Stimulated activated CD8-positive, alpha-beta memory T cell treated with anti-CD3 and anti-CD28 coated beads, Interleukin-2, amount 100 ng/mL, for 1 hour (primary cell): ENCODE measurements at places on chromosomes 3 and 15.

DNA sequence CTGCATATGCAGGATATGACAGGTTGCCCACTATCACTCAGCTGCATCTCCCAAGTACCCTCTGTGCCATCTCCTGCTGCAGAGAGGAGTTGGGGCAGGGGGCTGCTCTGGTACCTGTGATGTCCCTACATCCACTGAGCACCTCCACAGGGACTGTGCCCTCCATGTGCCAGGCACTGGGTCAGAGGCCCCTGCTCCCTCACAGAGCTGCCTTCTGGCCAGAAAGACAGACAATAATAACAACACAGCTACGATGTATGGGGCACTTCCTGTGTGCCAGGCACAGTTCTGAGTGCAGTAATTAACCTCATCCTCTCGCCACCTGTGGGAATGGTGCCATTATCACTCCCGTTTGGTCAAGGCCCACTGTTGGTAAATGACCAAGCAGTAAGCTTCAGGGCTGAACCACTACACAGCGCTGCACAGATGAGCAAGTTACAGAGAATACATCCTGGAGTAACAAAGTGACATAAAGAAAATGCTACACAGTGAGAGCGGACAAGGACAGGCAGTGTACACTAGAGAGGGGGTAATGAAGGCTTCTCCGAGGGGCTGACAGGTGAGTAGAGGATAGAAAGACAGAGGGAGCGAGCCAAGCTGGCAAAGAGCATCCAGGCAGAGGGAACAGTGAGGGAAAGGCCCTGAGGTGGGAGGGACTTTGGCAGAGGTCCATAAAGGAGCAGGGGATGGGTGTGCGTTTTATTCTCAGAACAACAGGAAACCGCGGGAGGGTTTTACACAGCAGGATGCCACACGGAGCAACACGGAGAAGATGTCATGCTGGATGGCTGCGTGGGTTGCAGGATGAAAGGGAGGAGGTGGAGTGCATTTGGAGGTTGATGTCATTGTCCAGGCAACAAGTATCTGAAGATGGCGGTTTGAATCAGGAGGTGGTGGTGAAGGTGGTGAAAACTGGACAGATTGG lies 13.6 kb downstream of the WNT7A start:
- no peak for DNase-seq

GRCh38 chr3:152327203-152327602 lies 58.5 kb downstream of the MBNL1 start:
- no peak for DNase-seq

- DNase-seq: no peak
These were observed 31.4 kb downstream of the RNF111 start for GRCh38 chr15:59018833-59019232.

DNA sequence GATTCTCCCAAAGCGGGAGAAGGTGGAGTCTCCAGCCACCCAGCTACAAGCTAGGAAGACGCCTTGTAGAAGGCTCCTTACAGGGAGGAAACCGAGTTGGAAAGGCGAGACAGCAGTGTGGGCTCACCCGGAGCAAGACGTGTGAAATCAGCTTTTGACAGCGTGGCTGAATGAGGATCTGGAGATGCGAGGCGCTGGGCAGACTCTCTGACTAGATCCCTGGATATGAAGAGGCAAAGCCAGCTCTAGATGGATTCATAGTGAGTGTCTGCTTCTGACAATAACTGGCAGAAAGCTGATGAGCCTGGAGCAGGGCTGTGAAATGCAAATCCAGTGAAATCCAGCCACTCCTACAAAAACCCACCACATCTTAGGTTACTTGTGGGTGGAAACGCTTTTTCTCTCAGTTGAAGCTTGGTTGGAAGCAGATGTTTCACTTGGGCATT lies 41.0 kb downstream of the GOLGA6A start:
- no peak for DNase-seq

DNA sequence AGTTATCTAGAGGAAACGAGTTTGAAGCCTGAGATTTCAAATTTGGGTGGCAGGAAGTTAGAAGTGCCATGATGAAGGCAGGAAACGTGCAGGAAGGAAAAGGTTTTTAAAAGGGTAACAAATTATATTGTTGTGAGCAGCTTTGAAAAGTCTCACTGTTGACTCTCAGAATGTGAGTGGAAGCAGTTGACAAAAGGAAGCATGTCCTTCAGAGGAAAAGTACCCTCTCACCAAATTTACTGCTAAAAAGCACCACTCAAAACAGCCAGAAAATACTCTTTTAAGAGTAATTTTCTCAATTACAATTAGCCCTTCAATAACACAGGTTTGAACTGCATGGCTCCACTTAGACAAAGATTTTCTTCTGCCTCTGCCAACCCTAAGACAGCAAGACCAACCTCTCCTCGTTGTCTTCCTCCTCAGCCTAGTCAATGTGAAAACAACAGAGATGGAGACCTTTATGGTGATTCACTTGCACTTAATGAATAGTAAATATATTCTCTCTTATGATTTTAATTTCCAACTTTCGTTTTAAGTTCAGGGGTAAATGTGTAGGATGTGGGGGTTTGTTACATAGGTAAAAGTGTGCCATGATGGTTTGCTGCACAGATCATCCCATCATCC lies 117.1 kb upstream of the LIPC start:
- no peak for DNase-seq

DNA sequence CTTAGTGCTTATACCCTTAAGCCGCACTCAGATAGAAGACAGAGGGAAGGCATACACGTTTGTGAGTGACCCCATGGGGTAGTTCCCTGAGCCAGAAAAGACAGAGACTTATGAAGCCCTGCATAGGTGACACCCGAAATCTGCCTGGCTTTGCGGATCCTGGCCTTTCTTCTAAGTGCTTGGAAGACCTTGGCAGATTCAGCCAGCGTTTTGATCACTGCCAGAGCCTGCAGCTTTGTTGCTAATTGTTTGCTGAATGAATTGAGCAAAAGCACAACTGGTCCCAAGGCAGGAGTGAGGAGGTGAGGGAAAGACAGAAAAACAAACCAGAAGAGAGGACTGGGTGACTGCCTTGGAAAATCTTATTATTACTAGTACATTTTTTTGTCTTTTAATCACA lies 168.3 kb upstream of the ICE2 start:
- DNase-seq: no peak

DNA sequence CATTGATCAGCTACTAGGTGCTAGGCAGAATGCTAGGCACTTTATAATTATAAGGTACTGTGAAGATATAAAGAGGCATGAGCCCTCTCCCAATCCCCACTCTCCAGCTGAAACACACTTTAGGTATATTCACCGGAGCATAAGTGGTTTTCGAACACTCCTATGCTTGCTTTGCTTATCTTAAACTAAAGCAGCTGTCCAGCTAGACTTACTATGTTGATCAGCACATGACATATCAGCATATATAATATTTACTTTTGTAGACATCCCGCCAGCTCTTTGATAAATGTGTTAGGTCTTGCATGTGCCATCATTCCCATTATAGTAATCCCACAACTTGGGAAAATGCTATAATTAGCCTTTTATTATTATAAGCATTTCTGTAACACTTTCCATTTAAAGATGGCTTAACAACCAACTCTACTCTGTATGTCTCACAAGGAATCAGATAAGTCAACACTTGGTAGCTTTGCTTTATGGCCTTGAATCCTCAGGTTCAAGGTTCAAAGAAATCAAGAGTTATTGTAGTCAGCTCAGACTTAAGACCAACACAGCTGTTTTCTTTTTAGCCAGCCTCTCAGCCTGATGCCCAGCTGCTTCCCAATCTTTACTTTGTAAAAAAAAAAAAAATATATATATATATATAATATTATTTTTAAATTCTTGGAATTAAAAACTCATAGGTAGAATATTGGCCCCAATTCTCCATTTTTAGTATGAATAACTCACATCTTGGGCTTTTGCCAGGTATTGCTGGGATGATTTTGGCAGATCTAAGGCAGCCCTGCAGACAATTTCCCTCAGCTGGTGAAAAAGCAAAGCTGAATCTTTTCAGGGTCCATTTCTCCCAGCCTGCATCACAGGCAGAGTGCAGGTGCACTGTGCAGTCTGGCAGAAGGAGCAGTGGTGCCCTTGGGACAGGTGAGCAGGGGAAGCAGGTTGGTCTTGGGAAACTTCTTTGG lies 104.2 kb downstream of the THRB start:
- DNase-seq: no peak

GRCh38 chr3:141642215-141642614 lies 95.9 kb upstream of the RNF7 start:
- DNase-seq: no peak

GRCh38 chr15:101063891-101064794 lies 145.0 kb downstream of the LRRK1 start:
- DNase-seq: no peak

GRCh38 chr15:62976301-62976881 lies 66.2 kb upstream of the TPM1 start:
- DNase-seq: no peak

DNA sequence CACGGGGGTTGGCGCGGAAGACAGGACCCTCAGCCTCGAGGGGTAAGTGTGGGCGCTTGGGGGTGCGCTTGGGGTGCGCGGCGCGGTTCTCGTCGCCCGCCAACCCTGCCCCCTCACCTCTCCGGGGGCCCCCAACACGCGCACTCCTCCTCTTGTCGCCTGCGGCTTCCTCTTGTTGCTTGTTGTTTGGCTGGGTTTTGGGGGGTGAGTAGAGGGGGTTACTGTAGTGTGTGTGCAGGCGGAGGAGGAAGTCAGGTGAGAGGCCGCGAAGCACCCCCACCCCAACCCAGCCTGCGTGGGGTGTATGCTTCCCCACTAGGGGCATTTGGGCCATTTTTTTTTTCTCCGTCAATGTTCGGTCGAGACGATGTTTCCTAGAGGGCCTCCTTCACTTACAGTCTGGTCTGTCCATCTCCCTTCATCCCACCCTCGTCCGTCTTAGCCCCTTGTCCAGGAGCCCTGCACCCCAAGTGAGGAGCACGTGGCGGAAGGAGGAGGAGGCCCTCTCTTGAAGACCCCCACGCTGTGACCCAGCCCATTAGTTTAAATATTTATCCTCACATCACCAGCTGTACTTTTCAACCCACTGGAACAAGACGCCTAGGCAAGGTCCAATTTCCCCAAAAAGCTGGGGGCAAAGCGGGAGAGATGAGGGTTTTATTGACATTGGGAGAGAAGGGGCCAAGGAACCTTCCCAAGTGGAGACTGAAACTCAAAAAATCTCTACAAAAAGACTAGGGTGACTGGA lies 20.4 kb upstream of the SATB1 start:
- DNase-seq: peak; percentile 62

DNA sequence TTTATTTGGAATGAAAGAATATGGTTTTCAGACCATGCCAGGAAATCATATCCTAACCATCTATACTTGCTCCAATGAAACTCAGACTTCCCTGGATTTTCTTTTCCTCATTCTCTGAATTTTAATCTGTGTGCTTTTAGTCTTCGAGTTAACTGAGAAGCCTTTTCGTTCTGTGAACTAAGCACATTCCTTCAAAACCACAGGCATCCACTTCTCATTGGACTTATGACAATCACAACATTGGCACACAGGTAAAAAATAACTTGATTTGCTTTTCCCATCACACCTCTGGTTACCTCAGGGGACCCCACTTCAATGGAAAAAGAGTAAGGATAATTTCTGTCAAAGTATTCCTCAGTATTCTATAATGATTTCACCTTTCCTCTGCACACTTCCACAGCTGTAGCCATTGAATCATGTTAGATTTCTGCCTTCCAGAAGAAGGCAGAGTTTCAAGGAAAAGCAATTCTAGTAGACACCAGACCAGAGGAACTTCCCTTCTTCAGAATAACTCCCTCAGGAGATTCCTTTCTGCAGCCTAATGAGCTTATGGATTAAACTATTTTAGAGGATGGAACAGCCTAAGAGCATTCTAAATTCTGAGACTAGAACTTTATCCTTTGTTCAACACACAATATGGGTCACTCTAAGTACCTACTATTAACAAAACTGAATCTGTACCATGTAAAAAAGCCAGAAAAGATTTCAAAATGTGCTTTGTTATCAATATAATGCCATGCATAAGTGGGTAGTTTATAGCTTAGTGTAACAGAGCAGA lies 15.9 kb downstream of the COMMD2 start:
- no peak for DNase-seq

DNA sequence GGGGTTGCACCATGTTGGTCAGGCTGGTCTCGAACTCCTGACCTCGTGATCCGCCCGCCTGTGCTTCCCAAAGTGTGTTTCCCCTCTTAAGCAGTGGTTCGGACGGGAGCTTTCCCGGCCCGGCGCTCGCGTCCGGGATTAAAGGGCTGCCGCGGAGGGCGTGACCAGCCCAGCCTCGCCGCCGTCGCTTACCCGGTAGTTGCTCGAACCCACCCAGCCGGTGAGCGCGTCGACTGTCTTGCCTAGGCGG lies 513 bp downstream of the CLASP2 start:
- no peak for DNase-seq

- DNase-seq: no peak
These were observed 2.9 kb upstream of the EPHB3 start for GRCh38 chr3:184558726-184559125.

- DNase-seq: no peak
These were observed 75.8 kb downstream of the ATP11B start for GRCh38 chr3:182869059-182869458.

GRCh38 chr3:2847062-2847841 lies 262.9 kb downstream of the IL5RA start:
- DNase-seq: no peak

DNA sequence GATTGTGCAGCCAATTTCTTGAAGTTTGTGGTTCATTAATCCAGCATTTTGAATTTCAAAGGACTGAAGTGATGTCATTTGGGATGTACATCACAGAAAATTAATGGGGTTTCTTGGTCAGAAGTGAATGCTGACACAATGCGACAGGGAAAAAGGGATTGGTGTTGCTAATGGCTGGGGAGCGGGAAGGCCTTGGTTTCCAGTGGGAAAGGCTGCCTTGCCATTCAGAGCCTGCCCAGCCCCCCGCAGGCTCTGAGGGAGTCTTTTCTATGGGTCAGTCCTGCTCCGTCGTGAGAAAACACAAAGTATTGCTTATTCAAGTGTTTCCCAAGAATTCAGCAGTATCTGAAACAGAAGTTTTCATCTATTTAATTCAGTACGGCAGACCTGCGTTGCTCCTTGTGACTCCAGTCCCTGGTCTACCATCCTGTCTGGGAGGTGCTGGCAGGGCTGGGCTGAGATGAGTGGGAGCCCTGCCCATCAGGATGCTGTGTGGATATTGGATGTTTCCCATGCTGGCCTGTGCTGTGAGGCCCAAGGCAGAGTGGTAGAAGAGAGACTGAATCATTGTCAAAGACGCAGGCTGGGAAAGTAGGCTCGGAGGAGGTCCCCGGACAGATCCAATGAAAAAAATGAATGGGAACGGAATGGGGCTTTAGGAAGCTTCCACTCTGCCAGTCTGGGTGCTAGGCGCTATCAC lies 111.2 kb upstream of the KLHL25 start:
- DNase-seq: no peak

GRCh38 chr3:12234906-12235305 lies 54.0 kb upstream of the PPARG start:
- no peak for DNase-seq

DNA sequence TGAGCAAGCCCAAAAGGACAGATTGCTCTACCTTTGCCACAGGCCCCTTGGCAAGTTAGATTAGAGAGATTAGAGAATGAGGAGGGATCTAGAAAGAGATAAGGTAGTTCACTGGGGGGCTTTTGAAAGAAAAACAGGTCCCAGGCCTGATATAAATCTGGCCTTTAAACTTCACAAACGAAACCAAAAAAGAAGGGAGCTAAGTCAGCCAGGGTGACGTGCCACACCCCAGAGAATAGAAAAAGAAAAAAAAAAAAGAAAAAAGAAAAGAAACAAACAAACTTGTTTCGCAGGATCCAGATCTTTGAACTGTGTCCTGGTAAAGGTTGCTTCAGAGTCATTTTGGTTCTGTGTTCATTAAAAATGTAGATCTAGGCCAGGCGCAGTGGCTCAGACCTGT lies 3.6 kb downstream of the KAT2B start:
- DNase-seq: no peak
